Right ventricle myocardium superior (tissue), 1 donor: ENCODE measurements at places on chromosomes 3 and 15. TPM values are rescaled to one million over a fixed set of nuclear protein-coding genes. Genes with fewer than 3 reads are reported as not detected.

PPM1L gene
- 62.3 TPM for total RNA-seq

TM4SF1 gene
- 110 TPM for total RNA-seq

ADPRH gene
- 12.2 TPM for total RNA-seq

KBTBD8 gene
- 4.2 TPM for total RNA-seq

CPLX3 gene
- total RNA-seq: 3.6 TPM

DNA sequence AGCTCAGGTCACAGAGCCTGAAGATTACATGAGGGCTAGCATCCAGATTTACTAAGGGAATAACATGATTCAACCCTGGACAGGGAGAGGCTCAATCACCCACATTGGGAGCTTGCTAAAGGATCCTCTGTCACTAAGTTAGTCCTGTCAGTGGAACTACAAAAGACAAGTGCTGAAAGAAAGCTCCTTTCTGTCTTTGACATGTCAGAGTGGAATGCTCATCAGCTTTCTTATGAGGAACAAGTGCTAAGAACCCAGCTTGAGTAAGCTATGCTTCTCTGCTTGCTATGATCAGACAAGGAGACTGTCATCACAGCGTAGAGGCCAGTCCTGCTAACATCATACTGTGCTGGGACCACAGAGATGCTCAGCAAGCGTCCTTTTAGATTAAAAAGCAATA lies 74.5 kb downstream of the MB21D2 start:
- DNase-seq: no peak

GRCh38 chr3:152719264-152719663 lies 115.7 kb upstream of the P2RY1 start:
- no peak for DNase-seq

DNA sequence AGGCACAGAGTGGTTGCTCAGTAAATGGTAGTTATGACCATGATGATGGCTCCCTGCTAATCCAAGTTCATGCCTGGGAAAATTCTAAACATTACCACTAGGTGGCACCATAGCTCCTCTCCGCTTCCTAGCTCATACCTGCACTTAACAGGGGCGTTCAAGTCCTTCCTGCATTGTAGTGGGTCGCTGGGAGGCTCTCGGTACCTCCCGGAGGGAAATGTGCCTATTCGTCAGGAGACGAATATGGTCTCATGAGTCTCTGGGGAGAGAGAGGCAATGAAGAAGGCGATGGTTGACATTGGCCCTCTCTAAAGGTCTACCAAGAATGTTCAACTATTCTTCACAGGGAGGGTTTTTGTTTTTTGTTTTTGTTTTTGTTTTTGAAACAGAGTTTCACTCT lies 10.9 kb downstream of the MESP1 start:
- no peak for DNase-seq

DNA sequence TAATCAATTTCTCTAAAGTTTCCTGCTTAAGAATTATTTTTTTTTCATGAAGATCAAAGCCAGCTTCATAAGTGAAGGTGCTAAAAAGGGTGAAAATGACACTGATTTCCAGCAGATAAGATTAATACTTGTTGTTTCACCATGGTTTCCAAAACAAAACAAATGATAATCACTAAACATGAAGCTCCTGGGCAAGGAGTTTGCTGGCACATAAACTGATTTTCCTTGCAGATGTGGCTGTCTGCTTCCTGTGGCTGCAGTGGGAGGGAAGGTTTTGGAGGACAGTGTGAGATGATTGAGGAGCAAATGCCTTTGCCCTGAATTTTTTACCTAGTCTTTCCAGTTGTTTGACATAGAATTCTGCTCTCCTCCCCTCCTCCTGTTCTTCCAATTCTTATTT lies 228.8 kb downstream of the DIPK2A start:
- DNase-seq: no peak

DNA sequence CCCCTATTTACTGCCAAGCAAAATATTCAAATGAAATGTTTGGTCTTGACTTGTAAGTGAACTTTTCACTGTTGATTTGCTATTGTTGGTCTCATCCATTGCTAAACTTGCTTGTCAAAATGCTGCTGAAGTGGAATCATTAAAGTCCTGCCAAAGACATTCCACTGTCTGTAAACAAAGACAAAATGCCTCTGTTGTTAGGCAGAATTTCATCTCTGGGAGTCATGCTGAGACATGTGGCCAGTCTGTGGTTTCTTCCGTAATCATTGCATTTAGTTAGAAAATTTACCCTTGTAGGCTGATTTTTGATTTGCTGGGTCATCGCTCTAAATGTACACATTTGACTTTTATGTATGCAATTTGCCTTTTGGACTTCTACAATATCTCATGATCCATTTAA lies 577.7 kb downstream of the MECOM start:
- DNase-seq: no peak

DNA sequence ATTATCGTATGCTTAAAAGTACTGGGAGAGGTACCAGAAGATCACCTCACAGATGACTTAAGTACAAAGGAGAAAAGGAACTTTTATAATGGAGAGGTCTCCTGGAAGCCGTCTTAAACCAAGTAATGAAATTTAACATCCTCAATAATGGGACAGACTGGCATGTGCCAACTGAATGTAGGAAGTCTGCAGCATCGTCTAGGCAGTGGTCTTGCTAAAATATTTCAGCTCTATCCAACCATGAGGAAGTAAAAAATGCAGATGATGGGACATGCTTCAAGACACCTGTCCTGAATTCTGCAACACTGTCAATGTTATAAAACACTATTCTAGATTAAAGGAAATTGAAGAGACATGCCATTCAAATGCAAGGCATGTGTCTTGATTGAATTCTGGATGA lies 458.8 kb upstream of the TPRG1 start:
- DNase-seq: no peak

GRCh38 chr3:11379824-11380701 lies 107.9 kb downstream of the ATG7 start:
- no peak for DNase-seq

GRCh38 chr15:42344763-42345162 lies 14.5 kb upstream of the CAPN3 start:
- DNase-seq: no peak
